Smooth muscle cell of trachea (primary cell): ENCODE measurements at places on chromosomes 3 and 15. TPM values are rescaled to one million over a fixed set of nuclear protein-coding genes. Genes with fewer than 3 reads are reported as not detected.

The P2RY12 gene
- total RNA-seq: 0.29 and 0.33 TPM in 2 replicates

The ABTB1 gene
- total RNA-seq: 13.7 and 18.0 TPM in 2 replicates

The IL5RA gene
- total RNA-seq: not detected in 2 replicates

The FRMD4B gene
- under 0.01 and 6.0 TPM in 2 replicates for total RNA-seq

The LDHAL6B gene
- not detected in 2 replicates for total RNA-seq

The MESP2 gene
- total RNA-seq: 0.58 and 1.3 TPM in 2 replicates

The GP5 gene
- total RNA-seq: 0.17 TPM in 1 of 2 replicates, not detected in the other

The PLCH1 gene
- under 0.01 and 0.17 TPM in 2 replicates for total RNA-seq

The FBXO40 gene
- total RNA-seq: under 0.01 TPM in 1 of 2 replicates, not detected in the other

The TM4SF4 gene
- 0.15 and 1.5 TPM in 2 replicates for total RNA-seq

The CCDC33 gene
- total RNA-seq: not detected in 2 replicates

The PLA1A gene
- 0.33 TPM in 1 of 2 replicates, not detected in the other for total RNA-seq

The BTLA gene
- under 0.01 TPM in 1 of 2 replicates, not detected in the other for total RNA-seq

The RSL24D1 gene
- 63.8 and 91.8 TPM in 2 replicates for total RNA-seq

The C3orf70 gene
- 0.66 and 0.87 TPM in 2 replicates for total RNA-seq

The JMJD7 gene
- 5.0 and 5.8 TPM in 2 replicates for total RNA-seq

The FBXL22 gene
- 0.15 and 0.17 TPM in 2 replicates for total RNA-seq

The CASR gene
- total RNA-seq: not detected in 2 replicates

The CPN2 gene
- not detected in 2 replicates for total RNA-seq

The SLC24A5 gene
- total RNA-seq: not detected in 2 replicates

The FGD5 gene
- 1.7 and 1.8 TPM in 2 replicates for total RNA-seq

The SLC51A gene
- total RNA-seq: not detected in 2 replicates

The GRM2 gene
- total RNA-seq: 0.15 and 0.17 TPM in 2 replicates

The REC114 gene
- total RNA-seq: not detected in 2 replicates

The EIF3J gene
- 25.3 and 33.7 TPM in 2 replicates for total RNA-seq

The SLC26A6 gene
- 16.9 and 22.2 TPM in 2 replicates for total RNA-seq

The TRAT1 gene
- not detected in 2 replicates for total RNA-seq

The CLDN1 gene
- total RNA-seq: 0.15 and 0.50 TPM in 2 replicates

The FAIM gene
- 6.3 and 11.3 TPM in 2 replicates for total RNA-seq

The AGTR1 gene
- 2.3 and 3.3 TPM in 2 replicates for total RNA-seq

The SLC38A3 gene
- total RNA-seq: not detected in 2 replicates

The SNX33 gene
- 21.4 and 37.2 TPM in 2 replicates for total RNA-seq

The ESYT3 gene
- total RNA-seq: 0.17 TPM in 1 of 2 replicates, not detected in the other

The SLC22A14 gene
- 0.15 TPM in 1 of 2 replicates, not detected in the other for total RNA-seq

The GOLGA8J gene
- total RNA-seq: not detected in 2 replicates
